Foreskin fibroblast (primary cell): ENCODE measurements at places on chromosomes 11 and 22.

- DNase-seq, result no peak
Observed at GRCh38 chr11:8332196-8332595, 68.5 kb upstream of the LMO1 start.

DNA sequence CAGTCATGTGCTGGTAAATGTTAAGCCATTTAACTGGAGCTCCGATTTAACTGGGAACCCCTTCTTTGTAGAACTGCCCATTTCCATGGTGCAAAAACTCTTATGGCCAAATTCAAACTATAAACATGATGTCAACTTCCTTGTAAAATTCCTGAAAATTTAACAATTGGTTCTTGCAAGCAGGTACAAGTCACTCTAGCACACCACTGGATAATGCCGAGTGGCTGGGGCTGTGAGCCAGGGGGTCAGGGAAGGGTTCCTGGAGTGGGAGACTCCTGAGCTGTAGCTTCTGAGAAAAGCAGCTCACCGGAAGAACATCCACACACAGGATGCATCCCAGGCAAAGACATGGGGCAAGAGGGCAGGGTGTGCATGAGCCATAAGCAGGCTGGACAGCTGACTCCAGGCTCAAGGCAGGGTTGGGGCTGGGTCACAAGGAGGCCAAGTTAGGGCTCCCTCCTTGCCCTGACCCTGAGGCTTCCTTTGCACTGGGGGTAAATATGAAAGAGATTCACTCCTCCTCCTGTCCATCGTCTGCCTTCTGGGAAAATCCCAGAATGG, 18.2 kb downstream of the P2RY2 start:
- DNase-seq, result no peak

- no peak for DNase-seq
Observed at GRCh38 chr11:454043-454442, 4.0 kb downstream of the PTDSS2 start.

GRCh38 chr11:18259259-18259658, 6.8 kb upstream of the SAA1 start:
- DNase-seq, result no peak

- no peak for DNase-seq
Observed at GRCh38 chr11:111792955-111793500, 26.8 kb upstream of the PPP2R1B start.

GRCh38 chr11:124079631-124080326, 35.5 kb upstream of the VWA5A start:
- no peak for DNase-seq

- DNase-seq, result no peak
Observed at GRCh38 chr11:36089920-36090319, 146.1 kb downstream of the LDLRAD3 start.

DNA sequence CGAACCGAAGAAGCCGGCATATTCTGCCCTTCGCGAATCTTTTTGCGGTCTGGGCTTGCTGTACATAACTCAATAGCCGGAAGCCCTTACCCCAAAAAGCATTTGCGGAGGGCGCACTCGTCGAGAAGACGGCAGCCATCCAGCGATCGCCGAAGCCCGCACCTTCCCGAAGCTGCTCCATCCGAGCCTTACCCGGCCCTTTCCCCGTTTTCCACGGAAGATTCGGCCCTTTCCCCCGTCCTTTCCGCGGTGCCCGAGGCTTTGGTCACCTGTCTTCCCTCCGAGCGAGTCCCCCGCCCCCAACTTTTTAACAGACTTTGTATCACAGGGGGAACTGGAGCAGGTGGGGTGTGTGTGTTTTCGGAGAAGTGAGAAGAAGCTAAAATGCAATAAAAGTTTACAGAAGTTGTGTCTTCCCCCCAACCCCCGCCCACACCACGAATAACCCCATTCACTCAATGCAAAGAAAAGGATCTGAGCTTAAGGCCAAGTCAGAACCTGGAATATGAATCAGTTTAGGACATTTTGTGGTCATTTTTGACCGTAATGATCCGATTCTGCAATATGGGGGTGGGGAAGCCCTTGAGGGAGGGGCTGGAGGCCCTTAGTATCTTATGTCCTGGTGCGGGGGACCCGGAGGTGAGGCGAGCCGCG, 99.0 kb upstream of the HSD17B12 start:
- no peak for DNase-seq

- no peak for DNase-seq
Observed at GRCh38 chr11:67368621-67369020, 4.8 kb downstream of the CLCF1 start.

GRCh38 chr11:103529181-103529684, 420.0 kb downstream of the DYNC2H1 start:
- peak; percentile 98 for DNase-seq

GRCh38 chr11:60155931-60156330, 27.0 kb downstream of the MS4A6A start:
- no peak for DNase-seq

DNA sequence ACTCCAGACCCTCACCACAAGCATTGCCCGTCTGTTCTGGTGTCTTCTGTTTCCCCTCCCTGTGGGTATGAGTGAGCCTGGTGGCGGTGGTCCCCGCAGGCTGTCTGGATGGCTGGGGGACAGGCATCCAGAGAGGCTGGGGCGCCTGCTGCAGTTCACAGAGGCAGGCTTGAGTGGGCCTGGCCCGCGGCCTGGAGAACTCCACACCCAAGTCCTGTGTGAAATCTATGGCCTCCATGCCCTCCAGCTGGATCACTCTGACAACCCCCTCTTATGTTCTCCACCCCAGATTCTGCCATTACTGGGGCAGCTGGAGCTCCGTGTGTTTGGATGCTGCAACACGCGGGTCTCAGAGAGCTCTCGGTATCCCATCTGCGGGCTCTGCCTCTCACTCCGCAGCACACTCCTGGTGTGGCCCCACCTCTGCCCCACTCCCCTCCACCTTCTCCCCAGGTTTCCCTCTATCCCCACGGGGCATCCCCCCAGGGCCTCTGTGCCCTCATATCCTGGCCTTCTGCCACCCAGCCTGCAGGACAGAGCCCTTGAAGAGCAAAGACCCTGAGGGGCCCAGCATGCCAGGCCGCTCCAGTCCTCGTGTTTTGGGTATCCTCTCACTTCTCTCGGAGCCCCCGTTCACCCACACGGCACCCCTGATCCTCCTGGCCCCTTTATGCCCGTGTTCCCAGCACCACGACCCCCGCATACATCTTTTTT, 31.3 kb downstream of the LRRC74B start:
- DNase-seq, result no peak

DNA sequence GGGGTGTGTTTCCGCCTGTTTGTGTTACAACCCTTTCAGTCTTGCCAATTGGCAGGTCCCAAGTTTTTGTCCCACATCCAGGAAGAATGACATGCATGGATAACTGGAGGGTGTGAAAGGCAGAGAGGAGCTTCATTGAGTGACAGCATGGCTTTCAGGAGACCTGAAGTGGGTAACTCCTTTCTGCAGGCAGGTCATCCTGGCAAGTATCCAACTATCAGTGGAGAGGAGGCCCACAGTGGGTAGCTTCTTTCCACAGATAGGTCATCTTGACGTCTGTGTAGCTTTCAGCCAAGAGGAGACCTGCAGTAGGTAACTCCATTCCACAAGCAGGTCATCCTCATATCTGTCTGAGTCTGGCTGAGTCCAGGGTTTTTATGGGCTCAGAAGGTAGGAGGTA, 1268.8 kb upstream of the CNTN5 start:
- DNase-seq, result no peak

DNA sequence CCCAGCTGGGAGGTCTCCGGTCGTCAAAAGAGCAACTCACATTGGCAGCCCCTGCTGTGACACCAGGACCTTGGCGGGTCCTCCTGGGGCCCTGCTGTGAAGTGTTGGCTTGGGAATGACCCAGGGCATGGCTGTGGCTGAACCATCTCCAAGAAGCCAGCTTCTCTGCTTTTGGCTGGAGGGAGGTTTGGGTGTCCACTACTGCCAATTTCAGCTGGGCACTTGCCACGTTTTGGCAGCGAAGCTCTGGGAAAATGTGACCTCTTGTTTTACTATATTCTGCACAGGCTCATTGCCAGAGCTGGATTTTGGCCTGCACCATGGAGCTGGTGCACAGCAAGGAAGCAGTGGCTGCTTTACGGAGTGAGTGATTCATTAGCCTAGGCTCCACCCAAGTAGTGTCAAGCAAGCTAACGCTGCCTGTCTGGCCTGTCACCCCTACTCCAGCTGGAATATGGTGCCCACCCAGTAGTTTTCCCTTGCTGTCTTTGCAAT, 24.3 kb upstream of the SMCO4 start:
- DNase-seq, result peak; percentile 4

GRCh38 chr11:33553486-33553885, 147.1 kb downstream of the C11orf91 start:
- no peak for DNase-seq

- no peak for DNase-seq
Observed at GRCh38 chr22:50080077-50080465, 5.2 kb downstream of the MLC1 start.

GRCh38 chr11:86818462-86819192, 18.3 kb downstream of the PRSS23 start:
- no peak for DNase-seq

DNA sequence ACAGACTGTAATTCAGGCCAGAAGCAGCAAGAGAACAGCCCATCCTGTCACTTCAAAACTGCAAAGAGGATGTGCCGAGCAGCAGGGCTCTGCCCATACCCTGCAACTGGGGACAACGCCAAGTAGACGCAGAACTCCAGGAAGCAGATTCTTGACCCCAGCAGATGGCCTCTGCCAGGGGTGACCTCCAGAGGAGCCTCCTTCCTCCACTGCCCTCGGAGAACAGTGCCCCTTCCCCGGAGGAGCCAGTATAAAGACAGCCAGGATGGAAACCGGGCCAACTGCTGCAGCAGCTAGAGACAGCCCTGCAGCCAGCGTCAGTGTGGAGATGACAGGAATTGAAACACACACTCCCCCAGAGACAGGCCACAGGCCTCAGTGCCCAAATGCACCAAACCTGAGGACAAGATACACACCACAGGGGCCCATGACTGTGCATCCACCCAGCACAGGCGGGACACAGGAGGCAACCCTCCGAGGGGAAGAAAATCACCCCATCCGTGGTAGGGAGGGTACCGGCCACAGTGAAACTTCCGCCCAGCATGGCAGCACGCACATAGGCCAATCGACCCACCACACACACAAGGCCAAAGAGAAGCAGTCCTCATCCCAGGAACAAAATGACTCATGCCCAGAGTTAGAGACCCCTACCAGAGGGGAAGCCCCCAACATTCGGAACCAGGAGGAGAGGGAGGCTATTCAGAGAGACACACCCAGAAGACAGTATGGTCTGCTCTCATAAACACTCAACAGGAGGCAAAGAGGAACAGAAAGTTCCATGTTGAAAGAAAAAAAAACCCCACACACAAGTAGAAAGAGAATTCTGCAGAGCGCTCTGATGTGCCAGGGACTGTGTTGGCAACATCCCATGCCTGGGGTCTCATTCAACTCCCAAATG, 5.6 kb downstream of the AHNAK start:
- DNase-seq, result no peak

DNA sequence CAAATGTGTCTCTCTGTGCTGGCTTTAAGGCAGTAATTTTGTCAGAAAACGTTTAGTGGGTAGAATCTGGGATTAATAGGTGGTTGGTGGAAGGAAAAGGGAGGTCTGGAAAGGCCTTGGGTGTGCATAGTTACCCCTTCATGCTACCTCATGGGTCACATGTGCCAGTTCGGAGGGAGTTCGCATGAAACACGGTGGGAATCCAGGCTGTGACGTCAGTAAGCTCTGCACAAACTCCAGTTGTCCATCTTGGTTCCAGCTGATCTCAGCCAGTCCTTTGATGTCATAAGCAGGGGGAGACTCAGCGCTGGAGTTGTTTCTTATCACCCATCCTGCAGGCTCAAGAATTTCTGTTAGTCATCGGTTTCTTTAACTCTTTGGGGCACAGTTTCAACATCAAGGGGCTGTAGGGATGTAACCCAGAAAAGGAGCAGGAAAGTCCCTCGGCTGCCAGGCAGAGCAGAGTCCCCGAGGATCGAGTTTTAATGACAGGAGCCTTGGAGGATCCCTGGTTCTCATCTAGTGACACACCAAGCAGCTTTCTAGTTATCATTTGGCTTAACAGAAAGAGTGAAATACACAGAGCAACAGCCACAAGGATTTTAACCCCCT, 28.9 kb downstream of the MOV10L1 start:
- DNase-seq, result peak; percentile 65

GRCh38 chr11:11391169-11391568, 38.1 kb upstream of the CSNK2A3 start:
- DNase-seq, result no peak

DNA sequence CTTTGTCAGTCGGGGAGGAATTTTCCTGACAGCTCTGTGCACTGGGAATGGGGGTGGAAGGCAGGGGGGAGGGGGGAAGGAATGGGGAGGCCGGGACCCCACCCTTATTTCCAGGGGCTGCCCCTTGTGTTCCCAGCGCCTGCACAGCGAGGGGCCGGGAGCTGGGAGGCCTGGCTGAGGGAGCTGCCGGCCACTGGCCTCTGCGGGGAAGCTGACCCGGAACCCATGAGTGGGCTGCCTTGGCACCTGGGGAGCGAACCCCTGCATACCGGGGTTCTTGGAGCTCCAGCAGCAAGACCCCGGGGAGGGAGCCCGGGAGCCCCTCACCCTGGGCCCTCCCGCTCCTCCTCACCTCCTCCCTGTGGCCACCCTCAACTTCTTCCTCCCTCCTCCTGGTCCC, 3.5 kb downstream of the H19 start:
- DNase-seq, result no peak
